Stimulated activated CD4-positive, alpha-beta T cell treated with anti-CD3 and anti-CD28 coated beads, Interleukin-4, amount 100 ng/mL, for 24 hours (primary cell): ENCODE measurements at places on chromosomes 5 and 9.

DNA sequence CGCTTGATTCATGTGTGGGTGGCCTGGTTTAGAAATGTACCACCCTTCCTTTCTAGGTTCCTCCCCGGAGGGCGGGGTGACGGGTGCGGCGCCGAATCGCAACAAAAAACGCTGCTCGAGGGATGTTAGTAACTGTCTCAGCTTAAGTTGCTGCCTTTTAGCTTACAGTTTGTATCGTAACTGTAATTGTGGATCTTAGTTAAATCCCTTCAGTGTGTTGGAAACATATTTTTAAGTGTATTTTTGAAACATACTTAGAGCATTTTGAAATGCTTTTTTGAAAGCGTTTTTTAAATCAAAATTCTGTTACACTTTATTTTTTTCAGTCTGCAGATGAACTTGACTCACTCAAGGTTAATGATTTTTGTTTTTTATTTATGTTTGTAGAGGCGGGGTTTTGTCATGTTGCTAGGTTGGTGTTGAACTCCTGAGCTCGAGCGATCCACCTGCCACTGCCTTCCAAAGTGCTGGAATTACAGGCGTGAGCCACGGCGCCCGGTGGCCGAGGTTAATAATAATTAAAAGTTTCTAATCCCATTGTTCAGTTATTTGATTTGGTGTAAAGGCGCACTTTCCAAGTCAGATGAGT lies 997 bp upstream of the CHD1 start:
- DNase-seq = peak; percentile 16

DNA sequence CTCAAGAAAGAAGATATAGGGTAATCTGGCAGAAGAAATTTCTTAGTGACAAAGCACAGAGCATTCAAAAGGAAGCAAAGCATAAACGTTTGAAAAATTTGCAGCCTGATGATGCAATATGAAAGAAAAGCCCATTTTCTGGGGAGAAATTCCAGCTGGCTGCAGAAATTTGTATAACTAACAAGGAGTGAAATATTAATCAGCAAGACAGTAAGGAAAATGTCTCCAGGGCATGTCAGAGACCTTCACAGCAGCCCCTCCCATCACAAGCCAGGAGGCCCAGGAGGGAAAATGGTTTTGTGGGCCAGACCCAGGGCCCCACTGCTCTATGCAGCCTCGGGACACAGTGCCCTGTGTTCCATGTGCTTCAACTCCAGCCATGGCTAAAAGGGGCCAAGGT lies 359.4 kb downstream of the HINT1 start:
- no peak for DNase-seq

- no peak for DNase-seq
Observed at GRCh38 chr5:127660047-127660733, 11.3 kb downstream of the CTXN3 start.

- no peak for DNase-seq
Observed at GRCh38 chr5:173706700-173707099, 90.2 kb upstream of the BOD1 start.

DNA sequence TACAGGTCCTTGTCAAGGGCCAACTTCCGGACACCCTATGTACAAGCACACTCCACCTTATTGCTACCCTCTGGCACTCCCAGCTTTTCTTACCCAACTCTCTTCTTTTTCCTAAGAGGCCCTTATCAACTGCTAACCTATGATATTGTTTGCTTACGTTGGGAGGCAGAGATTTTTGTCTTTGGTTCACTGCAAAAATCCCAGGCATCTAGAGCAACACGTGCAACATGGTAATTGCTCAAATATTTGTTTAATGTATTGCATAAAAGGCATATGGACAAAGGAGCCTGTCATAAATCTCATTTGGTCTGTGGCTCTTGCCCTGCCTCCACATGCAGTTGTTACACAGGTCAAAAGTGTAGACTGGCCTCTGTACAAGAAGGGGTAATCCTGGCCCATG lies 35.8 kb upstream of the ATP10B start:
- DNase-seq = no peak

GRCh38 chr9:124551472-124552272 lies 44.5 kb upstream of the NR5A1 start:
- DNase-seq = peak; percentile 8

- DNase-seq = peak; percentile 70
Observed at GRCh38 chr5:96601715-96602244, 60.4 kb upstream of the CAST start.

- no peak for DNase-seq
Observed at GRCh38 chr9:121283856-121284732, 16.1 kb downstream of the GSN start.

DNA sequence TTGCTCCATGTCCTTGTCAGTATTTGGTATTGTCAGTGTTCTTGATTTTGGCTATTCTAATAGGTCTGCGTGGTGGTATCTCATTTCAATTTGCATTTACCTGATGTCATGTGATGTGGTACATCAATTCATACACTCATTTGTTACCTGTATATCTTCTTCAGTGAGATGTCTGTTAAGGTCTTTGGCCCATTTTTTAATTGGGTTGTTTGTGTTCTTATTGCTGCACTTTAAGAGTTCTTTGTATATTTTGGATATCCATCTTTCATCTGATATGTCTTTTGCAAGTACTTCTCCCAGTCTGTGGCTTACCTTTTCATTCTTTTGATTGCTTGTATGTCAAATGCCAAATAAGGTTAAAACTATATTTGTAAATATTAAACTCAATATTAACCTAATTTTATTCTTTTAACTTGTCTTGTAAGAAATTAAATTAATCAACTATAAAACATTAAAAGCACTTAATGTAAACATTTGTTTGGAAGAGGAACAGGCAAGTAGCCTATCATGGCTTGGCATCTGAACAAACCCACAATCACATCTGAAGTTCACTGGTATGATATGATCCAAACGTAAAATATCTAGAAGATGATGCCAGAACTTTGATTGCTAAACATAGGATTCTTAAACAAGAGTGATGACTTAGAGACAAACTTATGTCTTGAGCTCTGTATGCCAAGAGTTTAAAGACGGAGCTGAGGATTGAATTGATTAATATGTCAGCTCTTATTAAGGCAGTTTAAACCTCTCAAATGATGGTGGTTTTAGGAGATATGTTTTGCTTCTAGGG lies 587.3 kb downstream of the ANXA1 start:
- DNase-seq = no peak

DNA sequence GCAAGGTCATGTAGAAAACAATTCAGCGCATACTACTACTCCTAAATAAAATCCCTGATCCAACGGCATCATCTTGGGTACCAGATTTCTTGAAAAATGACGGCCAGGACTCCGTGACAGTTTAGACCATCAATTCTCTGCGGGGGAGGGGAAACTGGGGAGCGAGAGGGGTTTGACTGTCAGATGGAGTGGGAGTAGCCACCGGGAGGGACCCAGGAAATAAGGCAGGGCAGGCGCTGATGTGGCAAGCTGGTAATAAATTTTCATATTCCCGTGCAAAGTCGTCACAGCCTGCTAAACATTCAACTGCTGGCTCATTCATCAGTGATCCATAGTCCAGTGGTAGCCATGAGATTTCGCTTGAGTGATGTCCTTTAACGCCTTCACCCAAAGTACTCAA lies 457 bp upstream of the CDH18 start:
- no peak for DNase-seq

GRCh38 chr5:153987301-153987700 lies 51.4 kb downstream of the FAM114A2 start:
- DNase-seq = no peak

GRCh38 chr5:58181578-58182286 lies 278.2 kb downstream of the PLK2 start:
- no peak for DNase-seq

DNA sequence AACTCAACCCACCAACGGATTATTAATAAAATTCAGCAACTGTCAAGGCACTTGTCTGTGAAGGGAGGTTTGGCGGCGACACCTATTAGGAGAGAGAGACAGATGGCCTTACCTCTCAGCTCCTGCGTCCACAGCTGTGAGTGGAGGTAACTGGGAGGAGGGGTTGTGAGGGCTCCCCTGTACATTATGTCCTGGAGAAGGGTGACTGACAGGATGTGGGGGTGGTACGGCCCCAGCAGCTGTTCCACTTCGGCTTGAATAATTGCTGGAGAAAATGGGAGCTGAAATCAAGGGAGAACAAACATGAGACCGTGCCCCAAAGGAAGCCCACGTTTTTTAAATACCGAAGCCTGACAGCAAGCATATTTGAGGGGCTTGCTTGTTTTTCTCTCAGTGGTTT lies 353.5 kb upstream of the RFX3 start:
- DNase-seq = no peak

DNA sequence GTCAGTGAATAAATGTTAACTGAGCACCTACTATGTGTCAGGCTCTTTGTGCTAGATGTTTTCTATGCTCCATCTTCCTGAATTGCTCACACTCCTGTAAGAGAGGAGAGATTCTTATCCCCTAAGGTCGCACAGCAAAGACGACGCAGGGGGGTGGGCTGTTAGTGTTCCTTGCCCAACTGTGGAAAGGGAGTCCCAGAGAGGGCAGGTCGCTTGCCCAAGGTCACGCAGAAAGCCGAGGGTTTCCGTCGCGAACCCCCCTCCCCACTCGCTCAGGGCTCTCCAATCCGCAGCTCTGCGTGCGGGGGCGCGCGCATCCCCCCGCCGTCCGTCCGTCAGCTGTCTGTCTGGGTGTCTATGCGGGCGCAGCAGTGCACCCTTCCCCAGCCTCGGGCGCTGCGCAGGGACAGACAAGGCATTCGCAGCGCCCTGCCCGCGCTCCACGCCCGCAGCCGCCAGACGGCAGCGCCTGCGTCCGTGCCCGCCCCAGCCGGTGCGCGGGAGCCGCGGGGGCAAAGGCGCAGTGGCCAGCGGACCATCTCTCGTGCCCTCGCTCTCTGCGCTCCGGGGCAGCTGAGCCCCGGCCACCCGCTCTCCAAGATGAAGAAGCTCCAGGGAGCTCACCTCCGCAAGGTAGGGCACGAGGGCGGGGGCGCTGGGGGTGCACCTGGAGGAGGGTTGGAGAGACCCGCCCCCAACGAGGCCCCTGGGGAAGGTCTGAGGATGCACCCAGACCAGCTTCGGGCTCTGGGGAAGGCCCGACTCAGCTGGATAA lies at the start of gene SLC6A7:
Gene SLC6A7, plus strand, starts transcription at position 335 of the 775 bp plus-strand sequence. Its CDS starts 266 bp downstream, at position 601.
- DNase-seq = no peak

GRCh38 chr5:162703914-162704313 lies 636.3 kb downstream of the GABRG2 start:
- no peak for DNase-seq

DNA sequence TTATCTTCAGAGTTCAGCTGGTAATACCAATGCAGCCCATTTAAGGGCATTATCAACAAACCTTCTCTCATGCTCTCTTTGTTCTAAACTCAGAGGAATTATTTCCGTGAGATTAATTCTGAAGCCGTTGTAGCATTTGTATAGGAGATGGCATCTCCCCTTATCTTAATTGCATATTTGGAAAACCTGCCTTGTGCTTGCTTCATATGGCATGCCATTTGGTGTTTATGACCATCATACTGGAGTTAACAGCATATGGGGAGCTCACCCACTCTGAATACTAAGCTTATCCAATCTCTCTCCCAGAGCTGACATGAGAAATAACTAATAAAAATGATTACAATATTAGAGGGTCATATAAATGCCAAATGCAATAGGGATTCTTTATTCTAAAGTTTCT lies 243.2 kb downstream of the BRINP1 start:
- no peak for DNase-seq

DNA sequence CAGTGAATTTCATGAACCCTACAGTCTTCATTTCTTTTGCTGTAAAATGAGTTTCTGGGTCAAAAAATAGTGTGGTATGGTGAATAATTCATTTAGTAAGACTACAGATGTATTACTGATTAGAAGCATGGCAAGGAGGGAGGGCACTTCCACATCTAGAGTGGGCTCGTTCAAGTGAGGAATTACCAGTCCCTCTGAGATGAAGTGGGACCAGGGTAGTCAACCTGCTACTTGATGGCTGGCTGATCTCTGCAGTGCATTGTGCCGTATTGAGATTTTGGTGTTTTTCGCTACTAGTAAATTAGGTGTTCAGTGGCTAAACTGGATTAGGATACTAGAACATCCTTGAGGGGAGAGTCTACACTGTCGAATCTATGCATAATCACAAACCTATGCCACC lies 10.8 kb downstream of the CDC37L1 start:
- no peak for DNase-seq

GRCh38 chr5:32309761-32310160 lies 3.0 kb downstream of the MTMR12 start:
- DNase-seq = no peak

- no peak for DNase-seq
Observed at GRCh38 chr9:126872516-126872915, 12.1 kb downstream of the ZBTB34 start.

- DNase-seq = no peak
Observed at GRCh38 chr5:9062873-9063272, 483.0 kb downstream of the SEMA5A start.

- DNase-seq = no peak
Observed at GRCh38 chr5:17081142-17081541, 136.3 kb upstream of the BASP1 start.

DNA sequence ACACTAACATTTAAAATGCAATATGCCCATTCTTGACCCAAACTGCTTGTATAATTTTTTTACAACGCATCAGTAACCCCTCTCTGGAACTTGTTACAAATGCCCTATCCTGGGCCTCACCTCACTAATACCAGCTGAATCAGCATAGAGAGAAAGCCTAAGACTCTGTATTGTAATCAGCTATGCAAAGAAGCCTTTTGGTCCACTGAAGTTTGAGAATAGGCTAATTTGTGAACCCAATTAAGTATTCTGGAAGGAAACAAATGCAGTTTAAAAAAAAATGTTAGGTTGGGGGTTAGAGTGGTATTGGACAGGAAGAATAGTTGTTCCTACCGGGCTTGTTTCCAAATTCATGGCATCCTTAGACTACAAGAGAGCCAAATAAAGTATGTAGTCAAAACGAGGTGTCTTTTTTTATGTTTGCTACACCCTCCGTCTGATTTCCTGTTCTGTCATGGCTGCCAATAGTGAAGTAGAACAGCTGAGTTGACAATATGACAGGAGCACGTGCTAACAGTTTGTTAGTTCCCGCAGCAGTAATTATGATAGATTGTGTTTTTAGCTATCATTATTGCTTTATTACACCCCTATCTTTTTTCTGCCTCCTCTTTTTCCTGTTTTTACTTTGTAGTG lies 1048.7 kb upstream of the NUDT12 start:
- no peak for DNase-seq

DNA sequence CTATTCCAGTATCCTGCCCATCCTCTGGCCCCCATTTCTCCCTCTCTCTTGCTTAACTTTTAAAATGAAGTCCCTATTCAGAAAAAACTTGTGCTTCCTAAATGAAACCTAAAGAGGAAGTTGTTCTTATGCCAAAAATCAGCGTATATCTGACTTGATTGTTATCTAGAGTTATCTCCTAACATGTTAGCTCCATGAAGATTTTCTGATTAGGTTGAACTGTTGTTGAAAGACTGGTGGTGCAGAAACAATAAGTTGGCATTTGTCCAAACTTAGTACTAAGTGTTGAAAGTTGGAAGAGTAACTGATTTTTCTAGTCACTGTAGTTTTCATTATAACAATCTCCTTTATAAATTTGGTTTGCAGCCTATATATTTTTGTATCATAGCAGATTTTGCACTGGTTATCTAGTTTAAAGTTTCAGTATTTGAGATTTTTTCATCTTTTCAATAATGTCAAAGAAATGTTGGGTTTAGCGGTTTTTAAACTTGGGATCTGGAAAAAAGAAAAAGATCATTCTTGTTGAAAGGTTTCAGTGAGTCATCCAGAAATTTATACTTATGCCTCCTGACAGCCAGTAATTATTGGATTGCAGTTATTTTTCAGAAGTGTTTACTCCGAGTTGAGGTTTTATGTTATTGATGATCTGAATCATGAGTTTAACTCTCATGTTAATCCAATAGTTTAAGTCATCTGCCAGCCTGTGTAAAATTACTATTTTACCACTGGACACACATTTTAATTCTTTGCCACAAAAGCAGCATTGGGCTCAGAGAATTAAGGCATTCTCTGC lies 60.6 kb downstream of the PAM start:
- DNase-seq = no peak
